ENCODE measurements at places on chromosomes 2 and 18. TPM values are rescaled to one million over a fixed set of nuclear protein-coding genes. Genes with fewer than 3 reads are reported as not detected.

The MRO gene
- 0.55 TPM for polyA plus RNA-seq

DNA sequence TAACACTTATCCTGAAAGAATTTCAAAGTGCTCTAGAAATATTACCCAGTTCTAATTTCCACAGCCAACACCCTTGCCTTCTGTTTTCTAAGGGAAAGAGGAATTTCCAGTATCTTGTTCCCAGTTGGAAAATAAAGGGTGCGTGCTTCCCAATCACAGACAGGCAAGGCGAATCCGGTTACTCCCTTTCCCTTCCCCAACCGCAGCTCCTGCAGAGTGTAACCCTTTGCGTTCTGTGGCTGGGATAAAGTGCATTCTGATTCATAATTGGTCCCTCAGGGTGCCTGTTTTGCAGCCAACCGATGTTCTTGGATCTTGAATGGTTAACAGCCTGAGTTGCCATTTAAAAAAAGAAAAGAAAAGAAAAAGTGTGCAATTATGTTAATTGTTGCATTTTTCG lies 40.6 kb upstream of the PGAP1 start:
- peak; percentile 43 for DNase-seq

GRCh38 chr18:32469190-32469651 lies 1.5 kb downstream of the GAREM1 start:
- peak; percentile 37 for DNase-seq

- no peak for DNase-seq
Observed at GRCh38 chr2:62923242-62923641, 127.4 kb upstream of the OTX1 start.

DNA sequence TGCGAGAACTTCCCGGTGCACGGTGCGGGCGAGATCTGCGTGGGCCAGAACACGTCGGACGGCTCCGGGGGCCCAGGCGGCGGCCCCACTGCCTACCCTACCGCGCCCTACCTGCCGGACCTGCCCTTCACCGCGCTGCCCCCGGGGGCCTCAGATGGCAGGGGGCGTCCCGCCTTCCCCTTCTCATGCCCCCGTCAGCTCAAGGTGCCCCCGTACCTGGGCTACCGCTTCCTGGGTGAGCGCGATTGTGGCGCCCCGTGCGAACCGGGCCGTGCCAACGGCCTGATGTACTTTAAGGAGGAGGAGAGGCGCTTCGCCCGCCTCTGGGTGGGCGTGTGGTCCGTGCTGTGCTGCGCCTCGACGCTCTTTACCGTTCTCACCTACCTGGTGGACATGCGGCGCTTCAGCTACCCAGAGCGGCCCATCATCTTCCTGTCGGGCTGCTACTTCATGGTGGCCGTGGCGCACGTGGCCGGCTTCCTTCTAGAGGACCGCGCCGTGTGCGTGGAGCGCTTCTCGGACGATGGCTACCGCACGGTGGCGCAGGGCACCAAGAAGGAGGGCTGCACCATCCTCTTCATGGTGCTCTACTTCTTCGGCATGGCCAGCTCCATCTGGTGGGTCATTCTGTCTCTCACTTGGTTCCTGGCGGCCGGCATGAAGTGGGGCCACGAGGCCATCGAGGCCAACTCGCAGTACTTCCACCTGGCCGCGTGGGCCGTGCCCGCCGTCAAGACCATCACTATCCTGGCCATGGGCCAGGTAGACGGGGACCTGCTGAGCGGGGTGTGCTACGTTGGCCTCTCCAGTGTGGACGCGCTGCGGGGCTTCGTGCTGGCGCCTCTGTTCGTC lies 1.7 kb downstream of the FZD7 start:
- DNase-seq: peak; percentile 70

Data from muscle of arm (tissue), 14 donors.